Liver (tissue), 10 donors: ENCODE measurements at places on chromosomes 6 and 20. TPM values are rescaled to one million over a fixed set of nuclear protein-coding genes. Genes with fewer than 3 reads are reported as not detected.

OR10C1 gene
- not detected for total RNA-seq

SIRPD gene
- total RNA-seq: not detected

GRCh38 chr20:8492173-8492572 is 360.1 kb downstream of the PLCB1 start:
- DNase-seq: no peak

CYP21A2 gene
- 1.7 TPM for total RNA-seq

DNA sequence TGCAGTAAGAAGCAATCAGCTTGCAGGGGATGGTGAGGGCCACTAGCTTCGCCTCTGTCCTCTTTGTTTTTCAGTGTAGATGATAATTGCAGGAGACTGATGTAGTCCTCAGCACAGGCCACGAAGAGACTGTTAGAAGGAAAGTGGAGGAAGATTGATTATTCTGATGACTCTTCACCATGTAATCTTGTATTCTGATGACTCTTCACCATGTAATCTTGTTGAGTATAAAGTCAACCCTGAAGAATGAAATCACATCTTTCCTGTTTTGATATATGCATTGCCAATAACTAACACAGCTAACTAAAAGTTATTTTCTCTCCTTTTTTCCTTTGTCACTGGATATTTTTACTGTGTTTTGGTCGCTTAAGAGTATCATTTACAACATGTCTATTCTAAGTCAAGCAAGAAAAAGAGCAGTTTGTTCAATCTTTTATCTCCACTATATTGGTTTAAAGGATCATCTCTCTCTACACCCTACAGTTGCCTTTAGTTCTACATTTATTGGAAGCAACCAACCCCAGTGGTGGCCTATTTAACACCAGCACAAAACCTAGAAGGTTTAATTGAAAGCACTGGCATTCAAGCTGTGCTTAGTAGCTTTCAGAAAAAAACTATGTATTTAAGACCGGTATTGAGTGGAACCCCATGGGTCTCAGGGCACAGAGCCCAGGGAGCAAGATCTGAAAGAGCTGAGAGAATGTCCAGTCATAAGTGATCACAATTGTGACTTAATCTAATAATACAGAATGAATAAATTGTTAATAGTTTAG is 107.2 kb upstream of the BTBD3 start:
- no peak for DNase-seq

DNA sequence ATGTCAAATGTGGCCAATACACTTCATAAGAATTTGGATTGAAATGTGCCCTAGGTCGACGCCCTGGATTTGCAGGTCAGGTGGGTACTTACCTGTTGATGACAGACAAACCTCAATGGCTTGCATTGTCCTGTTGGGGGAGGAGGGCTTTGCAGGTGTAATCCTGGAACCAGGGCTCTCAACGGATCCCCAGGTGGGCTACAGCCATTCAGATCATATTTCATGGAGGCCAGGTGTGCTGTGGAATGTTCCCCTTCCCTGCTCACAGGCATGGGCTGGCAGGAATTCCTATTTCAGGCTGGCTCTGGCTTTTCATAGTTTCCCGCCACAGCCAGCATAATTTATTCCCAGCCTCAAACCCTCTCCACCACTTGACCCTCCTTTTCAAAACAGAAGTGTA is 254.7 kb downstream of the SMOC2 start:
- DNase-seq: no peak

- no peak for DNase-seq
Observed at GRCh38 chr6:64715624-64716023, 991.4 kb downstream of the EYS start.

DNA sequence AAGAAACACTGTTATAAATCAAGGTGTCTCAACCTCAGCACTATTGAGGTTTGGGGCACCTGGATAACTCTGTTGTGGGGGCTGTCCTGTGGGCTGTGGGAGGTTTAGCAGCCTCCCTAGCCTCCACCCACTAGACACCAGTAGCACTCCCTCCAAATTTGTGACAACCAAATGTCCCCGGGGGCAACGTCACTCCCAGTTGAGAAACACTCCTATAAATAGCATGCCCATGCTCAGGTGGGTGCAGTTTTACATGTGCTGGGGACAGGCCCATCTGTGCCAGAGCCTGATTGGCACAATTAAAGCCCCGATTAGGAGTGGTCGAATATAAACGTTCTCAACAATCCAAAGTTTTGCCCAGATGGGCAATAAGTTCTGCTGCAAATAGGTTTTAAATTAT is 78.9 kb downstream of the FAM50B start:
- DNase-seq: no peak

GNRH2 gene
- total RNA-seq: 0.25 TPM

GRCh38 chr6:90502866-90503407 is 83.9 kb downstream of the MAP3K7 start:
- DNase-seq: no peak

GRCh38 chr6:25489399-25489798 is 162.6 kb upstream of the SCGN start:
- no peak for DNase-seq

DNA sequence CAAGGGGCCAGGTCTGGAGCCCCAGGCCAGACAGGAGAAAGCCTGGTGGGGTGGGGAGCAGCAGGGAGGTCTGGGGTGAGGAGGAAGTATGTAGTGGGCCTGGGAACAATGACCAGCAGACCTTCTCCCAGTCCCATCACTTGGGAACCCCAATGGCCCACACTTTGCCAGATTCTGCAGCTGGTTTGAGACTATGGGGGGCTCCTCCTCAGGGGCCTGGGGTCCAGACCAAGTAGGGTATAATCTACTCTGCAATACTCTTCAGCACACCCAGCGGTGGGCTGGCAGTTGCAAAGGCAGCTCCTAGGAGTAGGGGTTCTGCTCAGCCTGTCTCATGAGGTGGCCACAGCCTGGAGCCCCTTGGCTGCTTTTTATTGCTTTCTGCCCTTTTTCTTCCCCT is 52.8 kb downstream of the NPEPL1 start:
- DNase-seq: no peak

- no peak for DNase-seq
Observed at GRCh38 chr20:50758469-50758868, 27.1 kb downstream of the PARD6B start.

DNA sequence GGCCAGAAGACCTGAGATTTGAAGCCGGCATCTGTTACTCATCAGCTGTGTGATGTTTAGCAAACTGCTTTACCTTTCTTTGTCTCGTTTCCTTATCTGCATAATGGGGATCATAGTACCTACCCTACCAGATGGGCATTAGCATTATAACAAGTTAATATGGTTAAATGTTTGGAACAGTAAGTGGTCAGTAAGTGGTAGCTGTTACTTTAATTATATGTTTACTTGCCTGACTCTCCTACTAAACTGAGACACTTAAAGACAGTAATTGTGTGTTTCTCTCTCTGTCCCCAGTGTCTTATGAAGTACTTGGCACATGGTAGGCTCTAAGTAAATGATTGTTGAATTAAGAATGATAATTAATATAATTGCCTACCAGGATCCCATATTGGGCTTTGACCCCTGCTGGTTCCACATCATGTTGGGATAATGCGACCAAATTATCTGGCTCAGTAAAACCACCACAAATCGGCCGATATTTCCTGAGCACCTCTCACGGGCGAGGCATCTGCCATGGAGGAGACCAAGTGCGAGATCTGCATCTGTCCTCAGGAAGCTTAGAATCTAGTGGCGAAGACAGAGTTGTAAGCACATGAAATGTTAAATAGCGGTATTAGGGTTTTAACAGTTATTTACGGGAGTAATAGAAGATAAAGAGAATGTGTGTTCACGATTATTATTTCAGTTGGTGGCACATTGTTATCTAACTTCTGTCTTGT is 31.4 kb downstream of the PTK7 start:
- DNase-seq: no peak

DNA sequence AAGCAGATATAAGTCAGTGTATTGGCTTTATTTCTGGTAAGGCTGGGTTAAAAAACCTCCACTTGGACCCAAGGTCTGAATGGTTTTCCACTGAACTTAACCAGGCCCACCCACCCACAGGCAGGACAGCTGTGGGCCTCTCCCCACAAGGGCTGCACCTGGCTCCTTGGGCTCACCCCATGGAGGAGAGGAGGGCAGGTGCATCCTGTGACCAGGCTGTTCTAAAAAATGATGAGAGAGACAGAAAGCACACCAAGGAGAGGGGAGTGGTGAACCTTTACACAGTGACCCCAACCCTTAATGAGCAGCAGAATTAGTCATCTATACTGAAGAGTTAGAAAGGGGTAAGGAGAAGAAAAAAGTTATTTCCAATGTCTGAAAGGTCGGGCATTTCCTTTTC is 34.5 kb upstream of the DUSP22 start:
- no peak for DNase-seq

GRCh38 chr20:24445510-24446170 is 23.8 kb upstream of the SYNDIG1 start:
- no peak for DNase-seq

AHI1 gene
- total RNA-seq: 12.8 TPM

GPLD1 gene
- 24.0 TPM for total RNA-seq

GRCh38 chr6:5125152-5126006 is 40.2 kb downstream of the PPP1R3G start:
- DNase-seq: no peak

DNA sequence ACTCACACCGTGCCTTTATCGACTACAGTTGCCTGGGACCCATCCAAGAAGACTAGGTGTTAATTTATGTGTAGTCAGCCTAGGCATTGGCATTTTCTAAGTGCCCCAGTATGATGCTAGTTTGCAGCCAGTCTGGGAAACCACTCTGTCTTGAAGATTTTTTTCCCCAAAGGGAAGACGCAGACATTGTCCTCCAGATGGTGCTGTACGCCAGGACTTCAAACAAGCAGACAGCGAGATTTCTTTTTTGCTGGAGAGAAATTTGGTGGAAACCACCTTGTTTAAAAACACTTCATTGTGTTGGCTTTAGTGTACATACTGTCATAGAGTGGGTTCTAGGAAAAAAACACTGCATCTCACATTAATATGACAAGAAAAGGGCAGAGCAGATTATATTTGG is 30.0 kb downstream of the ALDH5A1 start:
- no peak for DNase-seq

DNA sequence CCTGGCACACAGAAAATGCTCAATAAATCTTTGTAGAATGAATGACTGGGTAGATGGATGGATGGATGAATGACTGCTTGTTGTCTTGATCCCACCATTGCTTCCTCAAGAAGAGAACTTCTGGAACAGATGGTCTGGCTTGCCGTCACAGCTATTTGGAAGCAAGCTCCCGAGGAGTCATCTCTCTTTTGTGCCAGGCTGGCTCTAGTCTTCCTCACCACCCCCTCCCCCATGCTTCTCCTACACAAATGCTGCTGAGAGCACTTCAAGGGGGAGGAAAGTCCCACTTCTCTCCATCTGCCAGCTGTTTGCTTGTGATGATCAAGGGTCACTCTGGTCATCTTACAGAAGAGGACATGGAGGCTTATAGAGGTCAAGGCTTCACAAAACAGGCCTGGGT is 11.6 kb upstream of the KCNG1 start:
- no peak for DNase-seq

DNA sequence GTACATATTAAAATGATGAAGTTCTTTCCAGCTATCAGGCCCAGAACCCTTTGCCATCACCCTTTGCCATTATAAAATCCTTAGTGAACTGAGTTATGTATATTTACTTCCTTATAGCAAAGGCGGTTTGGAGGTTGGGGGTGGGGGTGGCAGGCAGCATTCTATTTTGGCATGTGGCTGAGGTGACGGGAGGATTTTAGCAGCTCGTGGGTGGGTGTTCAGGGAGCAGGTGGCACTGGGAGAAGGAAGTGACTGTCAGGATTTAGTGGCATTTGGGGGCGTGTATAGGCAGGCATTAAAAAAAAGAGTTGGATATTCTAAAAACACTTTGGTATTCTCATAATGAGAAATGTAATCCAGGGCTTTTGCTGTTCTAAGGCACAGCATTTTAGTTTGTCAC is 150.7 kb downstream of the RIMS1 start:
- DNase-seq: no peak

DNA sequence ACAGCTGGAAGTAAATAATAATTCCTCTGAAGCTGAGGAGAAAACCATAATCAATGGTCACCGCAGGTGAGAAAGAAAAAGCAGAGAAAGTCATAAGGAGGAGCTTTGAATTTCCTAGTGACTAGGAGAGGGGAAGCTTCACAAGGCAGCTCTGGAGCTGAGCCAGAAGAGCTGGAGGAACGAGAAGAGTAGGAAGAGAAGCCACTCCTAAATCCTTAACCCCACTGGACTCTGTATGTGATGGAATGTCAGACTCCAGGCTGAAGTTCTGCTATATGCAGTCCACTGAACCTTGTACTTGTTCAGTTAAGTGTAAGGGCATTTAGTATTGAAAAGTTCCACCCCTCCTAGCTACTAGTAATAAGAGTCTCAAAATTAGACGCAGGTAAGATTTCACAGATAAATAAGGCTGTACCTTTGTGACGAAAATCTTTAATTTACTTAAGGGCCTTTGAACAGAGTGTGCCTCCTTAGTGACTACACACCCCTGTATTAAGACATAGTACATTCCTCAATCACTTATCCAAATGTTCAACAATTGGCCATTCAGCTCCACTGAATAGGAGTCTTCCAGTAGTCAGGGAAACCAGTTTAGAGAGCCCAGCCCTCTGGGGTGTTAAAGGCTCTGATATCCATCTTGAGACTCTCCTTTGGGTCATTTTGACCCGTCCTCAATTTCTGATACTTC is 71.4 kb upstream of the UFL1 start:
- DNase-seq: no peak

DNA sequence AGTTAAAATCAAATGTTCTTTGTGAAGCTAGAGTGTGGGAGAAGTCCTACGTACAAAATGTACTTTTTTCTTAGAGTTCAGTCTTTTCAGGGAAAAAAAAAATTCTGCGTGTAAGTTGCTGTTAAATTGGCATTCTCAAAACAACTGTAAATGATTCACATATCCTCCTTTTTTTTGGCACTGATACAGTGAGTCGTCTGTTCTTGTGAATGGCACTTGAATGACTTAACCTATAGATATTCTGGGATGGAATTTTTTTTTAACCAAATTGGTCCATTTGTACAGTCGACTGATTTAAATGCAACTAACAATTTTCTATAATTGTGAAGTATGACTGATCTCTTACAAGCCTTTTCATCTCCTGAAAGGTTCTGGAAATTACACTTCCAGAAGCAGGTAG is 5.5 kb upstream of the JAG1 start:
- no peak for DNase-seq

- DNase-seq: no peak
Observed at GRCh38 chr6:162053084-162053483, 674.5 kb downstream of the PRKN start.

- peak; percentile 50 for DNase-seq
Observed at GRCh38 chr6:110415086-110415916, at the start of gene DDO. Gene DDO, minus strand, starts transcription at chr6:110415575. Its CDS starts 2,113 bp downstream, at chr6:110413462.

DNA sequence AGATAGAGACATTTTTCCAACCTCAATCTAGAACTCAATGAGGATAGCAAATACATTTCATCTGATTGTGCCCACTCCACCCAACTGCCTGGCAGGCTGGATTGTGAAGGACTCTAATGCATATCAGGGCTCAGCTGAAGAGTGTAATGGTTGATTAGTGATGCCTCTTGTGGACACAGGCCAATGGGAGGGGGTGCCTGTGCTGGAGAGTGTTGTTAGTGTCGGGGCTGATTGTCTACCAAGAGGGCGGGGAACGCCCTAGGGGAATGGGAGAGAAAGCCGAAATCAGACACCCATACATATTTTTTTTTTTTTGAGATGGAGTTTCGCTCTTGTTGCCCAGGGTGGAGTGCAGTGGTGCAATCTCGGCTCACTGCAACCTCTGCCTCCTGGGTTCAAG is 103.7 kb upstream of the SALL4 start:
- no peak for DNase-seq
